ENCODE measurements at places on chromosomes 3 and 15.

DNA sequence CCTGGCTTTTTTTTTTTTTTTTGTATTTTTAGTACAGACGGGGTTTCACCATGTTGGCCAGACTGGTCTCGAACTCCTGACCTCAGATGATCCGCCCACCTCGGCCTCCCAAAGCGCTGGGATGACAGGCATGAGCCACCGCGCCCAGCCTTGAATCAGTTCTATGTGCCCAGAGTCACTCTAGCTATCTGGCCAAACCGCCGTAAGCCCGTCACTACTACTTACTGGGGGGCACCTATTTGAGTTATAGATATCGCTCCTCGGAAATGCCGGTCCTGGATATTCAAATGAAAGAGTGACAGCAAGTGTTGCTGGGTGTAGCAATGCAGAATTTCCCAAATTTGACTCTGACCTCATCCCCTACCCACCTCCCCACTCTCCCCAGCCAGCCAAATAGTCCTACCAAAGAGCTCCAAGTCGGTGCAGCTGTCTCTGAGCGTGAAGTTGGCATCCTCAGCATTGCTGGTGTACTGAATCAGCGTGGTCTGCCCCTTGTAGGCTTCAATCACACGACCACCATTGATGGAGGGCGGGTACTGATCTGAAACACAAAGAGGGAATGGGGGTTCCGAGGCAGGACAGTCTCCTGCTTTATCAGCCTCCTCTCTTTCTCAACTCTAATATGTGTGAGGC, 38.1 kb downstream of the MUC20 start:
- DNase-seq = no peak

- DNase-seq = no peak
These were observed 66.4 kb downstream of the SCN5A start for GRCh38 chr3:38582941-38583645.

- DNase-seq = no peak
These were observed 92.5 kb upstream of the ATP10A start for GRCh38 chr15:25955628-25956027.

DNA sequence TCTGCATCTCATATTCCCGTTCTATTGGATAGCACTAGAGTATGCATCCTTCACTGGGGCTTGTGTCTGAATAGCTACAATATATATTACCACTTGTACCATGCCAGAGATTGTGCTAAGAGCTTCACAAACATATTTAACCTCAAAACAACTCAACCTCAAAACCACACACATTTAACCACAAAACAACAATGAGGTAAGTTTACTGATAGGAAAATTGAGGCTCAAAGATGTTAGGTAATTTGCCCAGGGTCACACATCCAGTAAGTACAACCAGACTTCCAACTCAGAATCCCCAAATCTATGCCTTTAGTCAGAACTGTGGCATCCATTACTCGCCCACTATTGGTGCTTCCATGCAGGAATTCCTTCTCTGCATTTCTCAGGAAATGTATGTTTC, 220.0 kb downstream of the FAM43A start:
- no peak for DNase-seq

DNA sequence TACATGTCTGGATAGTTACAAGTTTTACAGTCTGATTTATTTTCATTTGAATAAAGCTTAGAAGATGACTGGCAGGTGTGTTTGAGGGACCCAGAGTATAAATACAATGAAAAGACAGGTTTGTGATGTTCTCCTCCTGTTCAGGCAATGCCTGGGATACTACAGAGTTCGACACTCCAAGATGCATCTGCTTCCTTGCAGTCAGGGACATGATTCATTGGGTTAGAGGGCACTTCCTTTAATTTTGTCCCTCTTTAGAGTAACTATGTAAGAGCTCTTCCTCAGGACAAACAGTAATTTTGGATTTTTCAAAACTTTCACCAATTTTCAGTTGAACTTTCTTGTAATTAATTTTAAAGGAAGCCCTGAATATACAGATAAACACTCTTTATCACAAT, 102.0 kb downstream of the LMLN start:
- no peak for DNase-seq

DNA sequence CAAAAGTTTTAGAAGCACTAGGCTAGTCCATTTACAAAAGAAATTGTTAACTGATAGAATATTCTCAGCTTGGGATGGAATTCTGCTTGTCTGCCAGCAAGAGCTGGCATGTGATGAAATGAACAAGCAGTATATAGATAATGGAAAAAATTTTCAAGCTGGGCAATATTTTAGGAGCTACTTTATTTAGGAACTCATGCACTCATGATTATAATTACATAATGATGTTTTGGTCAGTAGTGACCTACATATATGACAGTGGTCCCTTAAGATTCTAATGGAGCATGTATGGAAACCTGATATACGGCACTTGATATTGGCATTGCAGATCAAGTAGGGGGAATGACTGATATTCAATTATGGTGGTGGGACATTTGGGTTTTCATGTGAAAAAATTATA, 6.1 kb downstream of the EAF1 start:
- no peak for DNase-seq

DNA sequence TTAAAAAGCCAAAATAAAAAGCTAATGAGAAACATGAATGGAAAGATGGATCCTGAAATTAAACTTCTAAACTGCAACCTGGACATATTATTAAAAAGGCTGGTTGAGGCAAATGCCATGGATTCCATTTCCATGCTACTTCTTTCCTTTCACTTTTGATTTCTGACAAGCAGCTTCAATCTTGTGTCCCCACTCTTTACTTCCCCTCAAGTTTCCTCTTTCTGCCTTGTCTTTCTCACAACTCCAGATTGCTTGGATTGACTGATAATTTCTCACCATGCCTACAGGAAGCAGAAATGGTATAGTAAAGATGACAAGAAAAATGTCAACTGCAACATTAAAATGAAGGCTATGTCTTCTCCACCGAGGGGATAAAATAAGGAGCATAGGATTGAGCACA, 1136.7 kb downstream of the TUSC7 start:
- DNase-seq = no peak

Measured in NCI-H1092 (cell line).